ENCODE measurements at places on chromosomes 12 and 14. TPM values are rescaled to one million over a fixed set of nuclear protein-coding genes. Genes with fewer than 3 reads are reported as not detected.

Gene SMAGP
- total RNA-seq, result 3.6 TPM

Gene BDKRB2
- total RNA-seq, result 6.8 TPM

DNA sequence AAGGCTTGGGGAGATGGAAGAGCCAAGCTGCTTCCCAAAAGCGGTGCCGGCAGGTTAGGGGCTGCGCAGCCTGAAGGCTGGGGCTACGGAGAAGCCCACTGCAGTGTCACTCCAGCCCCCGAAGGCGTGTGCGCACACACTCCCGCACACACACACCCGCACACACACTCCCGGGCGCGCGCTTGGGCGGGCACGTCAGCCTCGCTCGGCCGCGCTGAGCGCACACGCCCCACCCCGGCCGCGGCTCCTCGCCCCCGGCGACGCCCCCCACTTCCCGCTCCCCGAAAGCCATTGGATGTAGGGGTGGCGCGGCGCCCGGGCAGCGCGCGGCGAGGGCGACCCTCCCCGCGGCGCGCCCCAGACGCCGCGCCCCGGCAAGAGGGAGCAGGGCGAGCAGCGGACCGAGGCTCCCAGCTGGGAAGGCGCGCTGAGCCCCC, at the start of gene KCNK10:
Gene KCNK10, minus strand, starts transcription at position 184 of the 437 bp plus-strand sequence. CDS start 471 bp downstream, outside the sequence.
- no peak for DNase-seq

Gene TMED8
- total RNA-seq, result 28.2 TPM

DNA sequence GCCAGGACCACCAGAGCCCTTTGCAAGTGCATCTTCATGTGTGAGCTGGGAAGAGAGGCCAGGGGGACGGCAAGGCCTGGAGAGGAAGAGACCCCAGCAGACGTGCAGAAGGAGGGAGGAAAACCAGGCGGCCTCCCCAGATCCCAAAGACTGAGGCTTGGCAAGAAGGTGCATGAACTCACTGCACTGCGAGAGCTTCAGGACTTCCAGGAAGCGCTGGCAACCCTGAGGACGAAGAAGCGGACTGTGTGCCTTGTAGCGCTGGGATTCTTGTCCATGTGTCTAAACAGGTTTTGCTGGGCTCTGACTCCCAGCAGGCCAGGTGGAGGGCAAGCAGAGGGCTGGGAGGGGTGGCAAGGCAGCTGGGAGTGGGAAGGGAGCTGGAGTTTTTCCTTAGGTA, 939 bp downstream of the TGFB3 start:
- no peak for DNase-seq

Gene GPRC5D
- total RNA-seq, result not detected

Gene TMEM229B
- 34.7 TPM for total RNA-seq

Gene SMCO2
- not detected for total RNA-seq

GRCh38 chr12:94379479-94380113, 80.1 kb downstream of the CEP83 start:
- DNase-seq, result no peak
